Spleen (tissue), 13 donors: ENCODE measurements at places on chromosomes 6 and 20. TPM values are rescaled to one million over a fixed set of nuclear protein-coding genes. Genes with fewer than 3 reads are reported as not detected.

GRCh38 chr20:60752741-60753420, 499.2 kb upstream of the CDH4 start:
- H3K27me3 ChIP-seq: no peaks in the 10 kb centered on the region
- no peak for DNase-seq
- H3K4me3 ChIP-seq: no peak overlapping the region
- no peaks in the 10 kb centered on the region for H3K4me1 ChIP-seq
- H3K27ac ChIP-seq: no peak overlapping the region
- H3K36me3 ChIP-seq: no peaks in the 10 kb centered on the region

- H3K27me3 ChIP-seq: no peaks in the 10 kb centered on the region
- H3K27ac ChIP-seq: no peak overlapping the region
Observed at GRCh38 chr20:7601431-7601830, 338.8 kb downstream of the HAO1 start.

GRCh38 chr6:1509241-1509640, 100.5 kb upstream of the FOXC1 start:
- no peaks in the 10 kb centered on the region for H3K36me3 ChIP-seq
- no peak overlapping the region for H3K4me3 ChIP-seq
- no peak for DNase-seq
- no peaks in the 10 kb centered on the region for H3K27me3 ChIP-seq

GRCh38 chr20:54122189-54122588, 51.6 kb downstream of the CYP24A1 start:
- H3K4me1 ChIP-seq: no peaks in the 10 kb centered on the region
- no peak for DNase-seq
- H3K27me3 ChIP-seq: no peaks in the 10 kb centered on the region
- H3K36me3 ChIP-seq: no peaks in the 10 kb centered on the region
- H3K4me3 ChIP-seq: no peak overlapping the region
- no peak overlapping the region for H3K27ac ChIP-seq

HLA-DPB1 gene
- 630 TPM for total RNA-seq
